ENCODE measurements at places on chromosomes 3 and 15.

DNA sequence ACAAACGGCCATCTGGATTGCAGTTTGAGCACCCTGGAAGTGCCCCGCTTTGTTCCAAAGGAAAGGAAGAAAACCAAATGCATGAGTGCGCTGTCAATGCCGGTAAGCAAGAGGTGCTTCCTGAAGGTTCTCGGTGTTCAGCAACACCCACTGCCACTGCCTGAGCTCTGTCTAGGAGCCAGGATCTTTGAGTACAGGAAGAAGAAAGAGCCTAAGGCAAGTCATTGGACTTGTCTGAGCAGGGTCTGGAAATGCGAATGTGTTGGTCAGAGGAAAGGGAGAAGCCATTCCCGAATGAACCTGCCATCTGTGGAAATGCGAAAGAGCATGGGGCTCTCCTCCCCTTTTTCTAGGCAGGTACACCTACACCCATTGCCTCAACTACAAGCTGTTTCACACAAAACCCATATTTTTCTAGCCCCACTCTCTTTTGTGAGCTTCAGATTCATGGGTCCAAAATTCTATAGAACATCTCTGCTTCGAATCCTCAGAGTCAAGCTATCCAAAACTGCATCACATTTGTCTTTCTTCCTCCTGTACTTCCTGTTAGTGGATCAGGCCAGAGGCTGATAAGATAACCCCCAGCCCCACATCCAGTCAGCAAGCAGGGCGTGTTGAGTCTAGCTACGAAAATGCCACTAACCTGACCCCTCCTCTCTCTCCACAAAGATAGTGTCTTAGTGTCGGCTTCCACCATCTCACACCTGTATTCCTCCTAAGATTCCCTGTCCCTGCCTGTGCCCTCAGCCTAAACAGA, 55.6 kb upstream of the C15orf61 start:
- peak; percentile 42 for DNase-seq

DNA sequence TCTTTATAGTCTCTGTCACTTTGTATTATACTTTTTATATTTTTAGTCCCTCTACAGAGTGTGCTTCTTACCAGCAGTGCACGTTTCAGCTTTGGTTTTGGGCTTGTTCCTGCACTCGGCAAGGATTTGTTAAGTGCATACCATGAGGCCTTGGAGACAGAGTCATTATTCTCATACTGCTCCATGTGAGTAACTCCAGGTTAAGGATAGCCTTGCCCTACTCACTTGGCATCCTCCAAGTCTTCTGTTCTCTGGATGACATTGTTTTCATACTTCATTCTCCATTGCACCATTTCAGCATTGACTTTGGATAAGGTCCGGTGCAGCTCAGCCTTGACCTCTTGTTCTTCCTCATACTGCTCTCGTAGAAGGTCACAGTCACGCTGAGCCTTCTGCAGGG, 96.4 kb downstream of the MYH15 start:
- DNase-seq: no peak

GRCh38 chr15:66682865-66683264, 19.2 kb upstream of the SMAD6 start:
- peak; percentile 34 for DNase-seq

DNA sequence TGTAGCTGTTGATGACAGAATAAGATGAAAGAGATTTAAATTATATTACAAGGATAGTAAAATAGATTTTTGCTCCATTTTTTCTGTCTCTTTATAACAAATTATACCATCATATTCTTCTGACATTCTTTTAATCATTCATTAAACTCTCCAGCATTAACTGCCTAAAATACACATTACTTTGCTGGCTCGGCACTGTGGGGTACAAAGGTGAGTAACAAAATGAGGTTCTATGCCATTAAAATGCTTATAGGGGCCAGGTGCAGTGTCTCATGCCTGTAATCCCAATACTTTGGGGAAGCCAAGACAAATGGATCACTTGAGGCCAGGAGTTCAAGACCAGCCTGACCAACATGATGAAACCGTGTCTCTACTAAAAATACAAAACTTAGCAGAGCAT, 81.5 kb downstream of the ULK4 start:
- no peak for DNase-seq

DNA sequence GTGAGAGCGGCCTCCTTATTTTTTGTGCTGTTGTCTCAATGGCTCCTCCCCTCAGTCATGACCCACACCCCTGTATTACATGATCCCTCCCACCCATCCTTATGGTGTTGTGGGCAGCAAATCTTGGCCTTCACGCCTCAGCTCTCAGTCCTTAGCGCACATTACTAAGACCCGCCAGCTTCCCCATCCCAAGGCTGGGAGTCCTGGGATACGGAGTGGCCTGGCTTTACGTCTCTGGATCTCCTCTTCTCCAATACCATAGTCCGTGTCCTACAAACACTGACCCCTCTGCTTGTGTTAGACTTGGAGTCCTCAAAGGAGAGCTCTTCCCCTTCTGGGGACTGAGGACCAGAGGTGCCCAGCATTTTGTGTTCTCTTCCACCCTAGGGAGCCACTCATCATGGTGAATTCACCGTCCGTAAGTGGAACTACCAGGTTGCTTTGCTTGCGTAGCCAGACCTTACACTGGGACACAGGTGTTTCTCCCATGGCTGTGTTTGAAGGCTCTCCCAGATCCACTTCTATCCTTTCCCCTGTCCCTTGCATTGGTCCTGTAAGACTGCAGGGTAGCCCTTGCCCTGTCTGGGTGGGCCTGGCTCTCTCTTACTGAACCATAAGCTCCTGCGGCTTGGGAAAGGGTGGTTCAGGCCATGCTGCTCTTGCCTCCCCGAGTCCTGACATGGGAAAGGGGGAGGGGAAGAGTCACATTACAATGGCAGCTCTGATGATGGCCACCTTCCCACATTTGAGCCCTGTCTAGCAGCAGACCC, 13.6 kb downstream of the GRM2 start:
- no peak for DNase-seq

DNA sequence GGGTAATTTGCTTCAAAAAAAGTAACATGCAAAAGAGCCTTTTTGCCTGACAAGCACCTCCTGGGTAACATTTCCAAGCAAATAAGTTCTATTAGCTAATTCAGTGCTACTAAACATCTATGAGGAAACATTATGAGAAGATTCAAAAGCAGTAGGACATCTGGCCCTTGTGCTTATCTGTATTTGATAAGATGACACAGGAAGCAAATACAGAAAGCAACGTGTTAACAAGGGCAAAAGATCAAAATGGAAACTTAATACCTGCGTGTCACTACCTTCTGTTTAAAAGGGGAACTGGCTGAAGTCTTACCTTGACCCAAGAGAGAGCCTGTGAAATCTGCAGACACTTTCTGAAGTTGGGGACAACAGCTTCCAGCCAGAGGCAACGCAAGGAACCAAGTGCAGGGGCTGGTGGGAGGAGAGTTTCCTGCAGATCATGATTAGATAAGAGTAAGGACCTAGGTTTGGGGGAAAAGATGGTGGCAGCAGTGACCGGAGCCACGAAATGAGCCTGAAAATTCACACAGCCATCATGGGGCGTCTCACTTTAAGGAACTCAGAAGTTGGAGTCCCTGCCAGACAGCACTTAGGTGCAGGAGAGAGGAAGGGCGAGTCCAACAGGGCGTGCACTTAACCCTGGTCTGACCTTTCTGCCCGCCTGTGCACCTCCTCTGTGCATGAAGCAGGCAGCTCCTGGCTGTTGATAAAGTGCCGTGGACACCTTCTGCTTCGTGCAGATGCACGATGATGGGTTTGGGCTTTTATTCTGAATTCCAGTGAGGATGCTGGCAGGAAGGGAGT, 153.6 kb upstream of the BHLHE40 start:
- peak; percentile 89 for DNase-seq

DNA sequence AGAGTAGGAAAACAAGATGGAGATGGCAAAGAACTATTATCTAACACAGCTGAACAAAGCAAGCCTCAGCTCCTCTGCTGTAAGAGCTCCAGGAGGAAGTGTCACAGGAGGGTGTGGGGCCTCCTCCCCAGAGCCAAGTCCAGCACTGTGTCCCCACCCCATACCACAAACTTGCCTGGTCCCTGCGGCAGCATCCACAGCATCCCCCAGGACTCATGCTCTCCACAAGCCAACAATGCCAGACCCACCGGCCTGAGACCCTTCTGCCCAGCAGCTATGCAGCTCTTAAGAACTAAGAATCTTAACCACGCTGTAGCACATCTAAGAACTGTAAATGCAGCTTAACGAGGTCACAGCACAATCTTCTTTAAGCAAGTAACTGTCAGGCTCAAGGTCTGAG, 9.1 kb downstream of the RBM15B start:
- no peak for DNase-seq

- DNase-seq: no peak
These were observed 9.6 kb upstream of the AADAC start for GRCh38 chr3:151804267-151804666.

Data from hematopoietic multipotent progenitor cell treated with erythropoietin and hydrocortisone succinate and interleukin-3 and kit ligand, for 4 days (in vitro differentiated cells).